CD4-positive, CD25-positive, alpha-beta regulatory T cell (primary cell): ENCODE measurements at places on chromosomes 1 and 21. TPM values are rescaled to one million over a fixed set of nuclear protein-coding genes. Genes with fewer than 3 reads are reported as not detected.

The FAM163A gene
- not detected for total RNA-seq

The CYP4A22 gene
- not detected for total RNA-seq

The FAM151A gene
- total RNA-seq, result not detected

The FCAMR gene
- total RNA-seq, result not detected

The PERM1 gene
- total RNA-seq, result not detected

The RASAL2 gene
- not detected for total RNA-seq

The ZNF670 gene
- 0.37 TPM for total RNA-seq

The WNT2B gene
- 1.2 TPM for total RNA-seq

The MEGF6 gene
- 123 TPM for total RNA-seq

The HAO2 gene
- total RNA-seq, result not detected

The RIMKLA gene
- total RNA-seq, result not detected

The C1QC gene
- total RNA-seq, result not detected

The FBXO2 gene
- total RNA-seq, result 2.1 TPM

The TP73 gene
- total RNA-seq, result not detected

The CLCA2 gene
- not detected for total RNA-seq

The NPPB gene
- total RNA-seq, result not detected

The DMBX1 gene
- total RNA-seq, result not detected

The BLZF1 gene
- total RNA-seq, result 22.9 TPM

The TNFRSF4 gene
- 65.8 TPM for total RNA-seq

The ATAD3C gene
- total RNA-seq, result 3.4 TPM
